ENCODE measurements at places on chromosomes 7 and 10.

- DNase-seq: no peak
These were observed 619.8 kb downstream of the LRMDA start for GRCh38 chr10:76051007-76051936.

DNA sequence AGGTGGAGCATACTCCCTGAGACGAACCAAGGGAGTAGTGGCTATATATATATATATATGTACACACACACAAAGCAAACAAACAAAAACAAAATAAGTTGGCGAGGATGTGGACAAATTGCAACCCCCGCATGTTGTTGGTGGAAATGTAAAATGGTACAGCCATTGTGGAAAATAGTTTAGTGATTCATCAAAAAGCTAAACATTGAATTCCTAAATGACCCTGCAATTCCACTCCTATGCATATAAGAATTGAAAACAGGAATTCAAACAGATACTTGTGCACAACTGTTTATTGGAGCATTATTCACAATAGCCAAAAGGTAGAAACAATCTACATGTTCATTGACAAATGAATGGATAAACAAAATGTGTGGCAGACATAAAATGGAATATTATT lies 407.9 kb downstream of the KCNMA1 start:
- no peak for DNase-seq

GRCh38 chr10:24242562-24242961 lies 33.6 kb downstream of the KIAA1217 start:
- no peak for DNase-seq

DNA sequence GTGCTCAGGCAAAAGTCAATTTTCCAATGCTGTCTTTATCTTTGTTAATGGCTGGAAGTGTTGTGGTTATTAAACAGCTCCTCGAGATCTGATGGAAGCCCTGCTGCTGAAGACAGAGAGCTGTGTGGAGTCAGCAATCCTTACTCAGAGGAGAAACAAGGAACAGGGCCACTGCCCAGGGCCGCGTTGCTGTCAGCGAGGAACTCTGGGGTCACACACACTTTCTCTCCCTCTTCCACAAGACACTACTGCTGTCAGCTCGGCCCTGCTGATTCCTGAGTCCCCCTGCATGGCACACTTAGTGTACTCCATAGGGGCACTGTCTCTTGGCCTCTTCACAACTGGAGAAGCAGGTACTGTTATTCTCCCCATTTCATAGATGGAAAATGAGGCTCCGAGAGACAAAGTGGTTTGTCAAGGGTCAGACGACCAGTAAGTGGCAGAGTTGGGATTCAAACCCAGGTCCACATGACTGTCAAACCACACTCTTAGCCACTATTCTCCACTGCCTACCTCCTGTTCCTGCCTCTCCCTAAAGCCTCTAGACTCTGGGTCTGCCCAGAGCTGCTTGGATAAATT lies 29.3 kb upstream of the PDCD4 start:
- DNase-seq: no peak

GRCh38 chr10:75398200-75398691 lies 3.3 kb downstream of the ZNF503 start:
- no peak for DNase-seq

DNA sequence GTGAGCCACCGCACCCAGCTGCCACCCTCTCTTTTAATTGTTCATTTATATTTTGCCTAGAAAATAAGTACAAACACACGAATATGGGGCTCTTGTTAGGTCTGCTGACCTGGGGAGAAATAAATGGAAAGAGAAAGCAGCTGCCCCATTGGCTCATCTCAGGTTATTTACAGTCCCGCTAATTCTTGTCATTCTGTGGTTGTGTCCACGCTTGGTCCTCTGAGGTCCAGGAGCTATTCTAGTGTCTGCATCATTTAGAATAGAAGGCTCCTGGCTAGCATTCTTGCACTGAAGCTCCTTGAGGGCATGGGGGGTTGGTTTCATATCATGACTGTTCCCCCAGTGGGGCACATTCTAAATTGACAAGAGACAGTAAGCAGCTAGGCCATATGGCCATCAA lies 128.5 kb downstream of the TACC2 start:
- DNase-seq: no peak

- no peak for DNase-seq
These were observed 19.0 kb upstream of the TRIM56 start for GRCh38 chr7:101066141-101066832.

DNA sequence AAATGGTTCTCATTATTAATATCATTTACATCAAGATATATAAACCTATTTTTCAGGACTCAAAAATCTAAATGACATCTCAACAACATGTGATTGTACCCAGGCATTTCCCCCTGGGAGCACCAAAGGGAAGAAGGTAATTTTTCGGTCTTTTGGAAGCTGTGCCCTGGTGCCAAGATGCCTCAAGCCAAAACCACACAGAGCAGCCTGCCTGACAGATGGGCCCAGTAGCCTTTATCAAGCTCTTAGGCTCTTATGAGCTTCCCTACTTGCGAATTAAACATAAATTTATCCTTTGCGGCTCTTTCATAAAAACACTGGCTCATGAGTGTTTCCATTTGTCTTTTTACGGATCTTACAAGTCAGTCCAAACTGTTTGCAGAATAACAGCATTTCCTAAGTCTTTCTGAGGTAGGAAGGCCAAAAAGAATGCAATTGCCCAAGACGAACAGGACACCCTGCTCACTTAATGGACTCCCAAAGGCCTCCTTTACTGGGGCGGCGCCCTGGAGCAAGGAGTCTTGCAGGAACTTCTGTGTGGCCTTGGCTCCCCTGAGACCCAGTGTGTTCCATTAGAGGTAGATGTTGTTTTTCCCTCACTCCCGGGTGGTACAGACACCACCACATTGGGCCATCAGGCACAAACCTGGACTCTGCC lies 4.1 kb upstream of the RASSF4 start:
- DNase-seq: no peak

- peak; percentile 18 for DNase-seq
These were observed 1.4 kb downstream of the OTUD1 start for GRCh38 chr10:23439961-23440889.

GRCh38 chr7:48428091-48428684 lies 256.9 kb downstream of the ABCA13 start:
- no peak for DNase-seq

- no peak for DNase-seq
These were observed 153.8 kb upstream of the HABP2 start for GRCh38 chr10:113399065-113399464.

GRCh38 chr10:104257235-104257634 lies 2.5 kb downstream of the GSTO1 start:
- no peak for DNase-seq

DNA sequence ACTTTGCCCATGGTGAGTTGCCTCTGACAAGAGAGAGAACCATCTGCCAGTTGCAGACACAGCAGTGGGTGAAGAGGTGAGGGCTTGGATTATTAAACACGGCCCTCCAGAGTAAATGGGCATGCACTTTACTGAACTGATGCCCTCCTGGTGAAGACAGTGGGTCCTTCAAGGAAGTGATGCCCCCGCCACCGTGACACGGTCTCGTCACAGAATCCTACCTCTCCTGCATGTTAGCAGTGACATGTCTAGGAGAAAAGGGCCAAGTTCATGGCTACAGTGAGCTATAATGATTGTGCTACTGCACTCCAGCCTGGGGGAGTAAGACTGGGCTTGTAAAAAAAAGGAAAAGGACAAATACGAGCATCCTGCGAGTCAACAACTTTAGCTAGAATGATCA lies 2.4 kb downstream of the BNIP3 start:
- DNase-seq: no peak

DNA sequence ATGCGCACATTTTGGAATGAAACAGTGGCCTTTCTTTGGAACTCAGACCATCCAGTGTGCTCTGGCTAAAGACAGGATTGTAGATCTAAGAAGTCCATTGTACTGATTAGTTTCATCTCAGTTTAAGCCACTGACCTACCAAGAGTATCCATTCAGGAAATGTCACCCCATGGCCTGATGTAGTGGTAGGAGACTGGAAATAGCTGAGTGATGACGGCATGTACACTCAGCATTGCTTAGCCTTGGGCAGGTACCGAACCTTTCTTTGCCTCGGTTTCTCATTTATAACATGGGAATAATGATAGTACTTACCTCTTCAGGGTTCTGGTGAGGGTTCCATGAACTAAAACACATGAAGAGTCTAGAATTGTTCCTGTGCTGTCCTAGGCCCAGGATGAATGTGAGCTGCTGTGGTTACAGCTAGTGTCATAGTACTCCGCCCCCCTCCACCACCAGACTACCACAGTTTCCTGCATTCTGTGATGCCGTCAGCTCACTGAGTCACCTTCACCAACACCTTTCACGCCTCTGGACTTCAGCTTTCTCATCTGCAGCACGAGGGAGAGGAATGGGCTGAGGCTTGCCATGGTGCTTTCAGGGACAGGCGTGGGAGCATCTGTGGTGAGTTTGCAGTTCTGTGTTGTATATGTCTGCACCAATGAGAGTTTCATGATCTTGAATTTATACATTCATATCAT lies 484.0 kb upstream of the GALNT17 start:
- no peak for DNase-seq

GRCh38 chr10:112208997-112209396 lies 25.4 kb upstream of the GPAM start:
- DNase-seq: no peak

- DNase-seq: no peak
These were observed 31.1 kb upstream of the TOMM7 start for GRCh38 chr7:22853674-22854157.

GRCh38 chr7:78039790-78040776 lies 241.5 kb downstream of the PHTF2 start:
- no peak for DNase-seq

GRCh38 chr7:73718905-73719805 lies at the start of gene STX1A:
STX1A (minus strand) TSS chr7:73719669; CDS start chr7:73719631, 38 bp downstream.
- peak; percentile 72 for DNase-seq

DNA sequence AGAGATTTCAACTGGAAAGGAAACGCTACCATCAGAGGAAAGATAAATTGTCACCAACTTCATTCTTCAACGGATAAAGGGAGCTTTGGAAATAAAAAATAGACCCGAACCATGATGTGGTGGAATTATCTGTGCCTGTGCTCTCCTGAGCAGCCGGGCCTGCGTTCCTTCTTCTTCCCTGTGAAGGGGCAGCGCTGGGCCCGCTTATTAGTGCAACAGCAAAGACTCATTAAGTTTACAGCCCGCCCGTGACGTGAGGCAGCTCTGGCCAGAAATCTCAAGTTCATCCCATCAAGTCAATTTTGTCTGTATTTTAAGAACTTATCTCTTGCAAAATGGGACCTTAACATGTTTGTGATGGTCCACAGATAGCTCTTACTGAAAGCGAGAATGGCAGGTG lies 193.7 kb downstream of the ADARB2 start:
- DNase-seq: no peak

DNA sequence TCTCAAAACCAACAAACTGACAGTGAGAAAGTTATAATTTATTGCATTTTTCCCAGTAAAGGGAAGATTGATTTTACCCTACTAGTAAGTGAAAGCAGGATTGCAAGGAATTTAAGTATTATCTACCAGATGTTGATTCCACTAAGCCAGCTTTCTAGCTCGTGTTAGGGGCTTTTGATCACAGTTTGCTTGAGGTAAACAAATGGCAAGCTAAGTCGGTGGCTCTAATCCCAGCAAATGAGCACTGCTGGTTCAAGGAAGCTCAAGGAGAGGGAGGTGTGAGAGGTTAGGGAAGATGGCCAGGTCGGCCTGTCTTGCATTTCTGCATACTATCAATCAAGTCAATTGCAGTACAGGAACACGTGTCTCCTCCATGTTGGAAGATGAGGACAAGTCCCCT lies 448.7 kb upstream of the POM121L12 start:
- DNase-seq: no peak

- no peak for DNase-seq
These were observed 12.3 kb upstream of the SLC26A3 start for GRCh38 chr7:107815254-107815882.

DNA sequence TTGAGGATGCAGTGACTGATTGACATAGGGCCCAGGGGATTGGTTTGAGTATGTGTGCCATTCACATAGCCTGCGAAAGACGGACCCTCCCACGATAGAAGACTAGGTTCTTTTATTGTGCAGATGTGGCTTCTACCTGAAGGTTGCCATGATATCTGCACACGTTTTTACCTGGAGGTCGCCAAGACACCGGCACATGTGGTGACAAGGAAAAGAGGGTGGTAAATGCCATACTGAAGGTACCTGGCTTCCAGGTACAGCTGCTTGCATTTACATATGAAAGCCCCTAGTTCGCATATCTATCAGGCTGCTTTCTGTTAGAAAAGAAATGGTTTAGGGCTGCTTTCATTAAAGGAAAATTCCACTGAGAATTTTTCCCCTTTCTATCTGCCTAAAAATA lies 43.6 kb downstream of the ZNF22 start:
- no peak for DNase-seq

- no peak for DNase-seq
These were observed 86.7 kb downstream of the VOPP1 start for GRCh38 chr7:55485501-55486191.

GRCh38 chr10:55233505-55233904 lies 432.5 kb upstream of the PCDH15 start:
- DNase-seq: no peak

DNA sequence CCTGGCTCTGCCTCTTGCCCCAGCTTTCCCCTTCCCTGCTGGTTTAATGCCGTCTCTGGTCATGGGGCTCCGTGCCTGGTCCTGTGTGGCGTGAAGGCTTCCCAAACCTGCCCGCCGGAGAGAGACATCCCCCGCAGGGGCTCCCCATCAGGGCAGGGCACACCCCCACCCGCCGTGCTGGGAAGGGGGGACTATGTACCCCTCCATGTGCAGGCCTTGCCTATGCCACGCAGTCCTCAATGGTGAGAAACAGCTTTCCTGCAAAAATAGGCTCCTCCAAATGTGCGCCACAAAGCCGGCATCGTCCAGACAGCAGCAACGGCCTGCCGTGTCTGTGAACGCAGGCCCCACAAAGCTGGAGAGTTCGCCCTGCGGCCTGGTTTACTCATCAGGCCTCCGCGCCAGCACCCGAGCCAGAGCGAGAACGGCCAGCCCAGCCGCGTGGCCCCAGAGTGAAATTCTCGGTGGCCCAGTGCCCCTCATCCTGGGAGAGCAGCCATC lies 313.4 kb downstream of the DNAJB6 start:
- DNase-seq: no peak

DNA sequence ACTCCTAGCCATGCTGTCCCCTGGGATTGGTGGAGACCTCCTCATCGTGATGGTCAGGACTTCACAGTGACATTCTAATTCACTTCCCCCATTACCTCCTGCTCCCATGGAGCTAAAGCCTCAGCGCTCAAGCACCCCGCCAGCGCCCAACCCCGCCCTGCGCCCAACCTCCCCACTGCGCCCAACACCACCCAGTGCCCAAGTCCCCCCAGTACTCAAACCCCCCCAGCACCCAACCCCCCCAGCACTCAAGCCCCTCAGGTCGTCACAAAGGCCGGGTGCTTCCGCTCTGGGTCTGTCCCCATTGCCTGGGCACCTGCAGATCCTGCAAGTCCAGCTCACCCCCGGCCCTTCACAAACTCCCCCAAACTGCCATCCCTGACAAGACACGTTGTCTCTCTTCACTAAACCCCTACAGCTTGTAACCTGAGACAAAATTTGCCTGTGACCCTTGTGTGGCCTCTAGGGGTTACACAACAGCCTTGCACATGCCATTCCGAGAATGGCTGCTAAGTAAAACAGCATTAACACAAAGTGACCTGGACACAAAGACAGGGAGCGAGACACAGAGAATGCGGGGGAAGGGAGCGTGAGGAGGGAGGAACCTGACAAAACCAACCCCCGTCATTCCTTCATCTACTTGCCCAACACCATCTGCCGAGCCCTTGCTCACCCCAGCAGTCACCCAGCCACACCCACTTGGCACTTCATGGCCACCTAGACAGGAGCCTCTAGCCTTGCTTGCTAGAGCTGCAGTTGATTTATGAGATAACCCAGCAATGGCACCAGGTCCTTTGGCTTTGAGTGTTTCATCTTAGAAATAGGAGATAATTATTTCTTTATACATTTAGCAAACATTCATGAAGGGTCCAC lies 107.8 kb downstream of the ADARB2 start:
- no peak for DNase-seq

All from HT-29 (cell line).